Stimulated activated CD8-positive, alpha-beta memory T cell treated with anti-CD3 and anti-CD28 coated beads, Interleukin-2, amount 100 ng/mL, for 48 hours (primary cell): ENCODE measurements at places on chromosomes 16 and 17.

- DNase-seq, result no peak
These were observed 9.7 kb downstream of the PRR29 start for GRCh38 chr17:64007838-64008282.

DNA sequence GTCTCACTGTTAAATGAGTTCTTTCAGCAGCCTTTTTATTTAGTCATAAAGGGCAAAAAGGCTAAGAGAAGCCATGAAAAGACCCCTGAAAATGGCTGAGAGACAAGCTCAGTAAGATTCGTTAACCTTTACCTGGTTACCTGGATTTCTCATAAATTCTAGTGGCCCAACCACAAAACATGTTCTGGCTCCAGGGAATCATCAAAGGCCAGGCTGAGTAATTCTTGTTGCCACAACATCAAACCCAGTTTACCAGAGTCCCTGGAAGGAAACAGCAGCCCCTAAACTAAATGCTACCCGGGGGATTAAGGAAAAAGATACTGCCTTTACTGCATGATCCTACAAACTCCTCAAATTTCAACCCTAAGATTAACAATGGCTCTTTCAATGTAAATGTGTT lies 15.8 kb downstream of the CYTH1 start:
- no peak for DNase-seq

DNA sequence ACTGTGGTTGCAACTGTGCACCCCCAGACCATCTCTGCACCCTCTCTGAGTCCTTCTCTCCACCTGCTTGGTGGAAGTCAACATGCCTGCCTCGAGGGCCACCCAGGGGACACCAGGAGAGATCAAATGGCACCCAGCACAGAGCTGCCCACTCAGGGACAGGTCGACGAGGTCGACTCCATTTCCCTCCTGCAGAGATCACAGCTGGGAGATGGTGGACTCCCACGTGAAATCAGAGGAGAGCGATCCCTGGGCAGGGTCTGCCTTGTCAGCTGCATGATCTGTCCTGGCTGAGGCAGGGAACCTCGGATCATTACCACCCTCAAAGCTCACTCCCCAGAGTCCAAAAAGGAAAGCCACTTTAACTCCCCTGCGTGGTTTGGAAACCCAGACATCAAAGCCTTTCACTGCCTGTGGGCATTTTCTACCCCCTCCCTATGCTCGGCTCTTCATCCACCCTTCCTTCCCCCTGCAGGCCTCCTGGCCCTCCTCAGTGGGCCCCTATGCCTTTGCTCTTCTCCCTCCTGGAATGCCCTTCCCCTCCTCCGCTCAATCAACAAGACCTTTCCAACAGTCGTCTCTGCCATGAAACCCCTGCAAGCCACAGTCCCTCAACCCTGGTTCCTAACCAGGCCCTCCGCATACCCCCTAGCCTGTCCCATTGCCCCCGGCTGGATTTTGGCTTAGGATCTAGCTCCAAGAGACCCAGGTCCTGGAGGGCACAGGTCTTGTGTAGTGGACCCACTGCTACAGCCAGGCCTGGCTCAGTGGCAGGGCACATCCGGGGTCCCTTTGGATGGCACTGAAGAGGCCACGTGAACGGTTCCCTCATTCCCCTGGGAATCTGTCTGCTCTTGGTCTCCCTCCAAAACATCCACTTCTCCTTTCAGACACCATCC lies 103.8 kb upstream of the RPL38 start:
- DNase-seq, result no peak

GRCh38 chr16:78998879-78999278 lies 601.7 kb downstream of the MAF start:
- no peak for DNase-seq

DNA sequence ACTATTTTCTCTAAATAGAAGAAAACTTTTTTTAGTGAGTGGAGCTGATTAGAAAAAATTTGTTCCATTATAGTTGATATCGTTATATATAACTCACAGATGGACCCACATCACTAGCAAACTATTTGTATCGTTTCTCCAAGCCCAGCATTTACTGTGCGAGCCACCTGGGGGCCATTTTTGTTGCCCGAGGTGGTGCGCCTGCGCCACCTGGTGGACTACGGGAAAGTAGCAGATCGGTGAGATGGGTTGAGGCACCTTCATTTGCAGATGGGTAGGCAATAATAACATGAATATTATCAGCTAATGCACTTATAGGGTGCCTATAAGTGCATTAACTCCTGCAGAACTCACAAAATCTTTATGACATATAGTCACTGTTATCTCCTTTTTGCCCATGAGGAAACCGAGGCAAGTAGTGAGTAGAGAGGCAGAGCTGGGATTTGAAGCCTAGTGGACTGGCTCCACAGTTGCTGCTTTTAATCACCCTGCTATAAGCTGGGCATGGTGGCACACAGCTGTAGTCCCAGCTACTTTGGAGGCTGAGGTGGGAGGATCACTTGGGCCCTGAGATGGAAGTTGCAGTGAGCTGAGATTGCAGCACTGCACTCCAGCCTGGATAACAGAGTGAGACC lies 23.2 kb upstream of the NTN1 start:
- peak; percentile 71 for DNase-seq

- no peak for DNase-seq
These were observed at the start of gene SLC16A11 for GRCh38 chr17:7043497-7044198. Gene SLC16A11, minus strand, starts transcription at chr17:7044092. Its CDS starts 579 bp downstream, at chr17:7043513.

GRCh38 chr17:80035937-80036714 lies at the start of gene CCDC40:
Gene CCDC40, plus strand, starts transcription at chr17:80036642. Its CDS starts 21 bp downstream, at chr17:80036663.
- peak; percentile 61 for DNase-seq
